ENCODE measurements at places on chromosomes 5 and 9.

- no peak for DNase-seq
Observed at GRCh38 chr9:93479726-93480125, 26.3 kb upstream of the FAM120AOS start.

- DNase-seq, result no peak
Observed at GRCh38 chr9:109846776-109847175, 66.8 kb downstream of the PALM2AKAP2 start.

- peak; percentile 10 for DNase-seq
Observed at GRCh38 chr9:70566751-70567150, 152.3 kb upstream of the KLF9 start.

- DNase-seq, result no peak
Observed at GRCh38 chr9:115360122-115360521, 242.2 kb upstream of the TNC start.

DNA sequence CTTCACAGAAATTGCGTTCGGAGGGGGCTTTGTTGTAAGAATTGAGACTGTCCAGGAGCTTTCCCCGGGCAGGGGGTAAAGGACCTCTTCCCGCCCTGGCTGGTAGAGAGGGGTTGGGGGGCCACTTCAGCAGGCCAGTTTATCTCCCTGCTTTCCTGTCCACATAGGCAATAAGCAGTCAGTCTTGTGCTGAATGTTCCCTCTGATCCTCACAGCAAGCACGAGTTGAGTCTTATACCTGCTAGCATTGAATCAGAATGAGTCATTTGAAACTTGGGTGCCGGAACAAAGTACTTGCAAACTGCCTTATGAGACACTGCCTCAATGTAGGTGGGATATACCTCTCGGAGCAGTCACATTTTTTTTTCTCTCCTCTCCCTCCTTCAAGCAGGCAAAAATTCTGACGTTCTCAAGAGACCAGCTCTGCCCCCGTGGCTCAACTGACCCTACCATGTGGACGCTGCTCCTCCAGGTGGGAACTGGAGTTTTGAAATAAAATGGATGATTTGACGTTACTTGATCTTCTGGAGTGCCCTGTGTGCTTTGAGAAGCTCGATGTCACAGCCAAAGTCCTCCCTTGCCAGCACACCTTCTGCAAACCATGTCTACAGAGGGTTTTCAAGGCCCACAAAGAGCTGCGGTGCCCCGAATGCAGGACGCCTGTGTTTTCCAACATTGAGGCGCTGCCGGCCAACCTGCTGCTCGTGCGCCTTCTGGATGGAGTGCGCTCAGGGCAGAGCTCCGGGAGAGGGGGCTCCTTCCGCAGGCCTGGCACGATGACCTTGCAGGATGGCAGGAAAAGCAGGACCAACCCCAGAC lies 1.3 kb downstream of the SH3RF2 start:
- DNase-seq, result no peak

DNA sequence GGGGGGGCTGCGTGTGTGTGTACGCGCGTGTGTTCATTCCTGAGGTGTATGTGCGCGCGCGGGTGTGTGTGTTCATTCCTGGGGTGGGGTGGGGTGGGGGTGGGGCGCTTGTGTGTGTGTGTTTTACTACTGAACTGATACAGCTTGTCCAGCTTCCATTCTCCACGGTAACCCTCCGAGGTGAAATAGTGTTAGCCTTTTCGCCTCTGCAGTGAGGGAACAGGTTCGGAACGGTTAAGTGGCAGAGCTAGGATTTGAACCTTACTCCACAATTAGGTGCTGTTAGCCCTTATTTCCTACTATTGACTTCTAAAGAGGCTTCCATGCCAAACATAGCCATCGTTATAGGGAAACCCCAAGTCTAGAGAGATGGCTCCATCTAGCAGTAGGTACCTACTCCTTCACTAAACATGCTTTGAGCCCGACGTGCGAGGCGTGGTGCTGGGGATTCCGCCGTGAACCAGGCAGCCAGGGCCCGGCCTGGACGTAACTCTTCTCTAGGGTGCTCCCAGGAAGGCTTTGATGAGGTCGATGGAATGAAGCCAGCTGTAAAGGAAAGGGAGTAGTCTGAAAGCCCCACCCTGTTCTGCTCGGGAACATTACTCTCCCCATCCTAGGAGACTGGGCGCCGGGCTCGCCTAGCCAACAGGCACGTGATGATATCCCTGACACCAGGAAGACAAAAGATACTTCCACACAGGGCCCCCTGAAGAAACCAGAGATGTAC lies 782 bp upstream of the SKP1 start:
- no peak for DNase-seq

DNA sequence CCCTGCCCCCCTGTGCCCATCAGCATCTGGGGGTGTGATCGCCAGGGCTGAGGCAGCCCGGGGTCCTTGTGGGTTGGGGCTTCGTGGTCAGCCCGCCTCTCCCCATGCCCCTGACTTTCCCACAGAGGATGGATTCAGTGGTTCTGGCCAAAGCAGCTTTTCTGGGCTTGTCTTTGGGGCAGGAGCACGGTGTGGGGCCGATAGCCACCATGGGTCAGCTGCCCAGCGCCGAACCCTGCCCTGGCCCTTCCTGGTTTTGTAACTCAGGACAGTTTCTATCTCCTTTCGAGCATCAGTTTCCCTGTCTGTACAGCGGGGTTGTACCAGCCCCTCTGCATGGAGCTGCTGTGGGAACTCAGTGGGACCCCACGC lies 77.1 kb downstream of the HMCN2 start:
- DNase-seq, result no peak

GRCh38 chr5:37803487-37803886 lies 36.4 kb downstream of the GDNF start:
- DNase-seq, result no peak

DNA sequence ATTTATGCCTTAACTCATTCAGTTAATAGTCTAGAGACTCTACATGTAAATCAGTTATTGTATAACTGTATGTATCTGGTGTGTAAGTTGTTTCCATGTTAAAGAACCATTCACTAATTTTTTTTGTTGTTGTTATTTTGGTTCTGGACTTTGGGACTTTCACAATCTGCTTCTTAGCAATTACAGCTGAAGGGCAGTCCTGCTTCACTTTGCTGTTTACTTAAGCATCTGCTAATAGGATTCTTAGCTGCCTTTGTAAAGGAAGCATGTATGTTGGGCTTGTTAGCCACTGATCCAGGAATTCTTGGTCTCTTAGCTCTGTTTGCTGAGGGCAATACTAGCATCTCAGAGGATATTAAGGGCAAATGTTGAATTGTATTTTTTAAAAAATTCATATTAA lies 97.0 kb downstream of the FOCAD start:
- no peak for DNase-seq

Measured in CD8-positive, alpha-beta memory T cell (primary cell).